Endothelial cell (in vitro differentiated cells): ENCODE measurements at places on chromosomes 2 and 18.

- H3K27ac ChIP-seq, result no peak overlapping the region
- H3K4me1 ChIP-seq, result no peaks in the 10 kb centered on the region
- H3K27me3 ChIP-seq, result no peaks in the 10 kb centered on the region
- no peaks in the 10 kb centered on the region for H3K36me3 ChIP-seq
These were observed 423.7 kb downstream of the METTL4 start for GRCh38 chr18:2147476-2148230.

GRCh38 chr2:82667491-82667890, 1791.6 kb downstream of the SUCLG1 start:
- H3K27me3 ChIP-seq, result peaks cover 2% of the 10 kb centered on the region
- no peak overlapping the region for H3K4me3 ChIP-seq
- DNase-seq, result no peak
- H3K4me1 ChIP-seq, result no peaks in the 10 kb centered on the region
- H3K36me3 ChIP-seq, result no peaks in the 10 kb centered on the region

DNA sequence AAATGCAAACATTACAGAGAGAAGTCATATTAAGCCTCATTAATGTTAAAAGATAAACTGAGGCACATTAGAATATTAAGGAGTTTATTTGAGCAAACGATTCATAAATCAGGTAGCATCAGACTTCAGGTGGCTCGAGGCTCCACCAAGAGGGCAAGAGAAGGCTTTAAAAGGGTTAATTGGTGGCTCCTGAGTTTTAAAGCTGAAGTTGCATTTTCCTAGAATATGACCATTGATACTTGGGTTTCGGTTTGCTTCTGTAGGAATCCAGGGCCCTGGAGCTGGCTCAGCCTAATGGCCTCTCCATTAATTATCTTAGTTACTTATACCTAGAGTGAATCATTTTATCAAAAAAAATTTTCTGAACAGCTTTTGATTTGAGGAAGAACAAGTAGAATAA, 123.7 kb upstream of the NABP1 start:
- H3K27me3 ChIP-seq, result no peaks in the 10 kb centered on the region
- DNase-seq, result no peak
- no peak overlapping the region for H3K4me3 ChIP-seq
- no peaks in the 10 kb centered on the region for H3K36me3 ChIP-seq
- peaks cover 9% of the 10 kb centered on the region for H3K4me1 ChIP-seq
- H3K27ac ChIP-seq, result no peak overlapping the region

- H3K4me3 ChIP-seq, result peak overlapping the region; percentile 37
- H3K27ac ChIP-seq, result no peak overlapping the region
- H3K36me3 ChIP-seq, result peaks cover 14% of the 10 kb centered on the region
- peaks cover 21% of the 10 kb centered on the region for H3K27me3 ChIP-seq
- no peak for DNase-seq
These were observed 2.5 kb downstream of the SNED1 start for GRCh38 chr2:241000831-241001321.

DNA sequence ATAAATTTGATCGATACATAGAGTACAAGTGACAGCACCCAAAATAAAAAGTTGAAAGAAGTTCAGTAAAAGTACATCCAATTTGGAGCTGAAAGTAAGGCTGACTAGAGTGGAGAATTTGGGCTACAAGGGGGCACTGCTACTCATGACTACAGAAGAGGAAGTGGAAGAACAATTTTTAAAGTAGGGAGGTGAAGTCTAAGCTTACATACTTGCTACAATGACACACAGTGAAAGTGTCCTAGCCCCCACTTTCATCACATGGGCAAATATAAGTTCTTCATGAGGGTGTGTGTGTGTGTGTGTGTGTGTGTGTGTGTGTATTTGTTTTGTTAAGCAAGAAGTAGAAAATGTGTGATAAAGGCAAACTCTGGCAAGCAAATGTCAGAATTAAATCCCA, 45.7 kb downstream of the MAP3K2 start:
- no peak overlapping the region for H3K4me3 ChIP-seq
- no peak for DNase-seq
- peaks cover 17% of the 10 kb centered on the region for H3K4me1 ChIP-seq
- H3K27me3 ChIP-seq, result peaks cover 2% of the 10 kb centered on the region

GRCh38 chr2:180405520-180405919, 398.4 kb upstream of the CWC22 start:
- H3K36me3 ChIP-seq, result no peaks in the 10 kb centered on the region
- H3K4me1 ChIP-seq, result no peaks in the 10 kb centered on the region
- H3K27me3 ChIP-seq, result peaks cover 1% of the 10 kb centered on the region
- no peak overlapping the region for H3K4me3 ChIP-seq

DNA sequence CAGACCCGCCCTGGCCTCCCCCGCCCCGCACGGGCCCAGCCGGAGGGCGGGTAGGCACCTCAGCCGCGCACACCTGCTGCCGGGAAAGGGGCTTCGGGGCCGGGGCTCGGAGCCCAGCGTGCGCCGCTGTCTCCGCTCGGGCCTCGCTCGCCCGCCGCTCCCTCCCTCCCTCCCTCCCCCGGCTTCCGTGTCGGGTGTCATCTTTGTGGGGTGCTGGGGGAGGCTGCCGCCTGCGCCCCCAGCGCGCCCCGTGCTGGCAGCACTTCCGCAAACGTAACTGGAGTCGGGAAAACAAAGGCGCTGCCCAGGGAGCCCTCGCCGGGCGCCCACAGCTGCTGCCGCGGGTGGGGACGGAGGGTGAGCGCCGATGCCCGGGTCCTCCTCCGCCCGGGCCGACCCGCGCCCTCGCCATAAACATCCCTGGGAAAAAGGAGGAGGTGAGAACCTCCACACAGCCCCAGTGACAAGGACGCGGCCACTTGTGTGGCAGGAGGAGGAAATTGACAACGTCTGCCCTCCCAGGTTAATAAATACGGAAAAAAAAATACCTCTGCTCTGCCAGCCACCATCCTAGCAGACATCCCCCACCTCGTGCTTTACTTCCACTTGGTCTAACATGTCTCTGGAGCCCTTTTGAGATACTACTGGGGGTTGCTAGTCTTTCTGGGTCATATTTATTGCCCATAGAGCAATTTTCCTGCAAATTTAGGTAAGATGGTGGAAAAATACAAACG, 550 bp downstream of the MFSD6 start:
- peaks cover 20% of the 10 kb centered on the region for H3K4me1 ChIP-seq
- H3K27me3 ChIP-seq, result peaks cover 10% of the 10 kb centered on the region
- no peaks in the 10 kb centered on the region for H3K36me3 ChIP-seq
- peak overlapping the region; percentile 89 for H3K4me3 ChIP-seq
- peak; percentile 24 for DNase-seq

- H3K27ac ChIP-seq, result no peak overlapping the region
- no peaks in the 10 kb centered on the region for H3K27me3 ChIP-seq
- H3K4me3 ChIP-seq, result no peak overlapping the region
- no peaks in the 10 kb centered on the region for H3K36me3 ChIP-seq
These were observed 189.3 kb downstream of the HDAC4 start for GRCh38 chr2:239211396-239212094.

GRCh38 chr2:1625281-1626001, 118.9 kb downstream of the PXDN start:
- peak overlapping the region; percentile 74 for H3K27ac ChIP-seq
- H3K36me3 ChIP-seq, result peaks cover 9% of the 10 kb centered on the region
- peaks cover 22% of the 10 kb centered on the region for H3K4me1 ChIP-seq
- peaks cover 3% of the 10 kb centered on the region for H3K27me3 ChIP-seq

DNA sequence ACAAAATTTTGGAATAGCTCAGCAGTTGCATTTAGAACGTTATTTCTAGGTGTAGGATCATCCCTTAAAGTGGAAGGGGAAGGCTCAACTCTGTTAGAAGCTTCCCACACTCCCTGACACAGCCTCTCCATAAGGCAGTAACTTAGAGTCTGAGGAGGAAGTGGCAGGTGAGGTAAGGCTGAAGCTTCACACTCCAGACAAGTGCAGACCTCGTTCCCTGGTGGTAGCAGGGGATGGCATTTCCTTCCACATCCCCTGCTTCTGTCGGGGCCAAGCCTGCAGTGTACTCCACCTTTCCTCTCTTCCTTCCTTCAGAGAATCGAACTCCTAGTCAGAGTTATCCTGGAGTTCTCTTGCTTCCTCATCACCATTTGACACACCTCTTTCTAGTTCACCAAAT, 224.7 kb downstream of the CYRIA start:
- peaks cover 10% of the 10 kb centered on the region for H3K4me1 ChIP-seq
- no peak for DNase-seq
- no peak overlapping the region for H3K4me3 ChIP-seq
- H3K27me3 ChIP-seq, result peaks cover 1% of the 10 kb centered on the region

GRCh38 chr2:204258890-204259289, 286.4 kb upstream of the PARD3B start:
- no peak overlapping the region for H3K27ac ChIP-seq
- peaks cover 40% of the 10 kb centered on the region for H3K4me1 ChIP-seq
- no peak overlapping the region for H3K4me3 ChIP-seq
- no peak for DNase-seq
- no peaks in the 10 kb centered on the region for H3K36me3 ChIP-seq

DNA sequence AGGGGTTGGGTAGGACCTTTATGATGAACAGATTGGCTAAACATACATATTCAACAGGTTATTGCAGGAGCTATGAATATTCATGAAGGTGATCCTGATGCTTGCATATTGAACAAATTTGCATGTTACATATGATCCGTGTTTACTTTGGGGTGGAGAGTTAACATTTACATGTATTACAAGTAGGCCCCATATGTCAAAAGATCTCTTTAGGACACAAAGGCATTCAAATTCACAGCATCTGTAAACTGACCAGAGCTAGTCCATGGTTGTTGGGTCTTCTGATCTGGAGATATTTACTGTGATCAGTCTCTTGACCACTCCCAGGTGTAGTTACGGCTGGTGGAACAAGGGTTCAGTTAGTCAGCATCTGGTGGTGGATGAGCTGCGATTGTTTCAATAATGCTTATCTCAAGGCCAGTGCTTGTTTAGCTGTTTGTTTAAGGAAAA, 80.4 kb downstream of the PMAIP1 start:
- no peak overlapping the region for H3K27ac ChIP-seq
- H3K36me3 ChIP-seq, result no peaks in the 10 kb centered on the region

DNA sequence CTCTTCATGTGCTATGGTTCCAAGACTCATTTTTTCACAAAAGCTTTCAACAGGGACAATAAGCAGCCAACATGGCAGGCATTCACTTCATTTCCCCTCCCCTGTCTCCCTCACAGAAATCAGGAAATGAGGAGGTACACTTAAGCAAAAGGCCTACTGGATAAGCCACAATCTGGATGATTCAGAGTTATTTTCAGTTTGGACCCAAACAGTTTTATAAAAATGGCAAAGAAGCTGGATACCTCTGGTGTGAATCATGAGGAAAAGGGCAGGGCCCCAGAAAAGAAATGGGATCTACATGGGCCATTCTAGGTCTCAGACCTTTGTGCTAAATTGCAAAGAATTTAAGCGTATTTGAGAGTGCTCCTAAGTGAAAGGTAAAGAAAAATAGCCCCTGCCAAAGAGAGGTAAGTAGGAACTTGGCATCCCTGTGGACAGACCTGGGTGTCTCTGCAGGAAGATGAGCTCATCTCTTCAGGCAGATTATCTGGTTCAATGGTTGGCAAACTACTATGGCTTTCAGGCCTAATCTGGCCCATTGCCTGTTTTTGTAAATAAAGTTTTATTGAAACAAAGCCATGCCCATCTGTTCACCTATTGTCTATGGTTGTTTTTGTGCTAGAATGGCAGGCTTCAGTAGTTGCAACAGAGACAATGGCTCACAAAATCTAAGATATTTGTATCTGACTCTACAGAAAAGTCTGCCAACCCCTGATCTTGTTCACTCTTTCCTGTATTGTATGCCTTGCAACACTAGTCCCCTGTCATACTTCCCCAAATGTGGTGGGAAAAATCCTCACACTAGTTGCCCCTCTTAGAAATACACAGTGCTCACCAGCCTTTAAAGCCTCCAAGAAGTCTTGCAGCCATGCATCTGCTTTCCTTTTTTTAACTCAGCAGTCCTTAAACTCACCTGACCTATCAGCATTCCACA, 315.0 kb downstream of the ALK start:
- H3K4me1 ChIP-seq, result no peaks in the 10 kb centered on the region
- H3K4me3 ChIP-seq, result no peak overlapping the region

DNA sequence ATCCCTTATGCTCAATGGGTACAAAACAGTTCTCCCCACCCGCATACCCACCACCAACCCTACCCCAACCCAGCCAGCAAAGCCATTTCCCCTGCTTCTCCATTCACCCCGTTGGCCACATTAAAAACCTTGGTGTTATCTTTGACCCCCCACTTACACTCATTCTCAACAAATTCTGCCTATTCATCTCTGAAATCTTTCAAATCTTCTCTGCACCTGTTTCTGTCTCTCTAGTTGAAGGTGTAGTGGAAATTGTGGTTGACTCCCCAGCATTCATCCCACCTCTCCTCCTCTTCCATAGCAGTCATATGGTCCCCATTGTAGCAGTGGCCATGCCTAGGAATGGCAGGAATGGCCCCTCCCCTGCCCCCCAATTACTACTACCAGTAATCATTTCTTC, 20.5 kb upstream of the TET3 start:
- H3K4me3 ChIP-seq, result no peak overlapping the region
- no peak for DNase-seq
- H3K4me1 ChIP-seq, result peaks cover 9% of the 10 kb centered on the region
- peaks cover 13% of the 10 kb centered on the region for H3K36me3 ChIP-seq
- no peak overlapping the region for H3K27ac ChIP-seq
